ENCODE measurements at places on chromosomes 2 and 18.

GRCh38 chr2:17302281-17302680, 216.0 kb downstream of the RAD51AP2 start:
- no peak for DNase-seq

GRCh38 chr2:153510996-153511395, 32.4 kb upstream of the RPRM start:
- DNase-seq: no peak

GRCh38 chr2:106931717-106932335, 45.9 kb upstream of the ST6GAL2 start:
- no peak for DNase-seq

GRCh38 chr2:101989740-101990460, 1.9 kb upstream of the IL1R2 start:
- DNase-seq: no peak

- DNase-seq: no peak
Measured at GRCh38 chr2:38213619-38214167, 137.7 kb upstream of the CYP1B1 start.

DNA sequence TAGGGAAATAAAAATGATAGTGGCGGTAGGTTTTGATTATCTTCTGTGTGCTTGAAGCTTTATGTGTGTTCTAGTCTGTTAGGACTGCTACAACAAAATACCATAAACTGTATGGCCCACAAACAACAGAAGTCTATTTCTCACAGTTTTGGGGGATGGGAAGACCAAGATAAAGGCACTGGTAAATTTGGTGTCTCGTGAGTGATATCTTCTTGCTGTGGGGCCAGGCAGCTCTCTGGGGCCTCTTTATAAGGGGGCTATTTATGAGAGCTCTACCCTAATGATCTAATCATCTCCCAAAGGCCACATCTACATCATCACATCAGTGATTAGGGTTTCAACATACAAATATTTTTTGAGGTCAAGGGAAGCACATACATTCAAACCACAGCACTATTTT, 86.8 kb upstream of the SPHKAP start:
- DNase-seq: no peak

GRCh38 chr2:33535421-33535820, 59.0 kb downstream of the RASGRP3 start:
- no peak for DNase-seq

- no peak for DNase-seq
Measured at GRCh38 chr2:38763228-38763627, 12.1 kb upstream of the SRSF7 start.

DNA sequence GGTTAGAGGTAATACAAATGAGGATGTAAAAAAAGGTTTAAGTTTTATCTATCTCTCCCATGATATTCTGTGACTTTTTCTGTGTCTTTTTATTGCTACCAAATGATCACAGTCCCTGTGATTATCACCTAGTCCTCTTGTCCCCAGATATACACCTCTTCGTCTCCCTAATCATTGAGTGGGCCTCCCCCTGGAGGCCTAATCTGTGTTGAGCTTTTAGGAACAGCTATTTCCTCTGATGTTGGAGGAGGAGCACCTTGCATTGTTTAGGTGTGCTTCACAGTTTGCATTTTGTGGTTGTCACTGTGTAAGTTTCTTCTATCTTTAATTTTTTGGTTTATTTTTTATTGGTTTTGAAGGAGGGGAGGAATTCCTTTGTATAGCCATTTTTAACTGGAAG, 33.3 kb downstream of the CCDC85A start:
- DNase-seq: no peak

- DNase-seq: no peak
Measured at GRCh38 chr2:239300871-239301735, 99.7 kb downstream of the HDAC4 start.

GRCh38 chr2:194346193-194346592, 1310.8 kb upstream of the SLC39A10 start:
- no peak for DNase-seq

DNA sequence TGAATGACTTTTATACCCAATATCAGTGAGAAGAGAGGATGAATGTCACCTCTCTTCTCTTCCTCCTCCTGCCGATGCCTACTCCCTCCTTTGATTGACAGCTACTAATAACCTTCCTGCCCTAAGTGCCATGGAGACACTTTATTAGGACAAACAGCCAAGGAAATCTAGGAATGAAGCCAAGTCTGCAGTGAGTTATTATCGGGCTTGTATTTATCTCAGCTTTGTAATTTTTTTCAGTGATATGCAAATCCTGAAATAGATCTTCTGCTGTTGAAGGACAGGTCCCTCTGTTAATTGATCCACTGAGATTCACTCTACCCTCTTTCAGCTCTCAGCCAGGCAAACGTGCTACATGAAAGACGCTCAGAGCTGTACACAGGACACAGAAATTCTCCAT, 686.7 kb downstream of the TMEM182 start:
- DNase-seq: no peak

GRCh38 chr2:193253014-193253530, 1058.3 kb upstream of the TMEFF2 start:
- DNase-seq: no peak
